AG09309 (cell line): ENCODE measurements at places on chromosomes 3 and 15.

DNA sequence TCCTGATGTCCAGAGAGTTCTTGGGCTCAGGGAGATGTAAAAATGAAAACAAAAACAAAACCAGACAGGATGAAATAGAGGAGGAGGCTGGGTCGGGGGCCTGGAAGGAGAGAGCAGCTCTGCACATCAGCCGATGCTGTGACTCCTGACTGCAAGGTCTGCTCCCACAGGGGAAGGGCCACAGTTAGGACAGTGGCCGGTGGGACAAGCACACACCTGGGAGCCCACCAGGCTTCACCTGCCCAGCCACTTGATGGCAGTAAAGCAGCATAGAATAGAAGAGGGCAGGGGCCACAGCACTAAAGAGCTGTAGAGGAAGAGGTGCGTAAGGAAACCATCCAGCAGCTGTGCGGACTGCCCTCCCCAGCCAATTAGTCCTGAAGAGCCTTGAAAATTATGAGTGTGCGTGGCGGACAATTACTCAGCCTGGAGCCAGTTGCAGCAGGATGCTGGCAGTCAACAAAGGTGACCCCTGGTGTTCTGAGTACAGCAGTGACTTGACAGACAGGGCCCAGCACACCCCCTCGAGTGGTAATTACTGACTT, 29.8 kb downstream of the ALS2CL start:
- no peak for DNase-seq

- DNase-seq, result no peak
These were observed 61.8 kb upstream of the ZNF148 start for GRCh38 chr3:125436921-125437320.

- DNase-seq, result no peak
These were observed 32.9 kb downstream of the PCYT1A start for GRCh38 chr3:196254376-196255283.

DNA sequence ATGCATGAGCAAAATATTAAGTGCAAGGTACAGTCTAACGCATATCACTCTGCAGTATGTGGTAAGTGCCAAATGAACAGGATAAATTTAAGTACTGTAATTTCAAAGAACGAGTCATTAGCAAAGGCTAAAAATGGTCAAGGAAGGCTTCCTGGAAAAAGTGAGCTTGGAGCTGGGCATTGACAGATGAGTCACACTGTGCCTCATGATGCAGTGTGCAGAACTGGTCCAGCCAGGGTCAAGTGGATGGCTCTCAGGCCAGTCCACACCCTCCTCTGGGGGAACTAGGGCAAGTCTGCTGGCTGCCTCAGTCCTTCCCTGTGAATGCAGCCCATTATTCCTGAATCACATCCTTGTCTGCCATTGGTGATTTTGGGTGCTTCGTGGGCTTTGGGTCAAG, 76.3 kb downstream of the CACNA1D start:
- no peak for DNase-seq

GRCh38 chr3:114666623-114667022, 372.8 kb downstream of the TIGIT start:
- no peak for DNase-seq

GRCh38 chr3:100737334-100737733, 28.0 kb downstream of the TFG start:
- no peak for DNase-seq

DNA sequence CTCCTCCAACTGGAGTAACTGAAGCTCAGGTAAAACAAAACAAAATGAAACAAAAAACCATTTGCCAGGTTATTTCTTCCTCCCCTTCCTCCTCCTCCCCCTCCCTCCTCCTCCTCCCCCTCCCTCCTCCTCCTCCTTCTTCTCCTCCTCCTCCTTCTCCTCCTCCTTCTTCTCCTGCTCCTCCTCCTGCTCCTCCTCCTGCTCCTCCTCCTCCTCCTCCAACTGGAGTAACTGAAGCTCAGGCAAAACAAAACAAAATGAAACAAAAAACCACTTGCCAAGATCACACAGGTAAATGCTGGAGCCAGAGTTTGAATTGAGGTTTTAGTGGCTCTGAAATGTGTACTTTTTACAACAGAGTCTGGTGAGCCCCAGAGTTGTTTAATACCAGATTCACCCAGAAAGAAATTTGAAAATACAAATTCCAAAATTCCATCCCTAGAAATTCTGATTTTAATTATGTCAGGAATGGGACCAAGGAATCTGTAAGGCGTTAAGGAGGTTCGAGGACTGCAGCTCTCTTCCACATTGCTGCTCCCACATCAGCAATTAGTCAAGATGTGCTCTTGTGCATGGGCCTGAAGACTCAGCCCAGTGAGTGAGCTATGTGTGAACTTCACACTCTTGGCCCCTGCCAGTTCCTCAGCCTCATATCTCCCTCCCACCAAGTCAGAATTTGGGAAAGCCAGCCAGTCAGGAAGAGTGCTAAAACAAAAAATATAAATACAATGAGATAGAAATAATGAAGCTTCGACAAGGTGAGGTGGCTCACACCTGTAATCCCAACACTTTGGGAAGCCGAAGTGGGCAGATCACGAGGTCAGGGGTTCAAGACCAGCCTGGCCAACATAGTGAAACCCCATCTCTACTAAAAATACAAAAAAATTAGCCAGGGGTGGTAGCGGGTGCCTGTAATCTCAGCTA, 31.6 kb upstream of the ZNF770 start:
- no peak for DNase-seq

- DNase-seq, result no peak
These were observed 294.9 kb upstream of the ZNF385D start for GRCh38 chr3:22045882-22046281.
